ENCODE measurements at places on chromosomes 7 and 10. TPM values are rescaled to one million over a fixed set of nuclear protein-coding genes. Genes with fewer than 3 reads are reported as not detected.

Gene SLC13A1
- polyA plus RNA-seq = not detected

GRCh38 chr10:30494558-30494957, 60.6 kb downstream of the MAP3K8 start:
- DNase-seq = no peak

Gene VSTM2A
- polyA plus RNA-seq = not detected

- DNase-seq = peak; percentile 73
Measured at GRCh38 chr7:116588225-116588624, 63.4 kb downstream of the CAV1 start.

DNA sequence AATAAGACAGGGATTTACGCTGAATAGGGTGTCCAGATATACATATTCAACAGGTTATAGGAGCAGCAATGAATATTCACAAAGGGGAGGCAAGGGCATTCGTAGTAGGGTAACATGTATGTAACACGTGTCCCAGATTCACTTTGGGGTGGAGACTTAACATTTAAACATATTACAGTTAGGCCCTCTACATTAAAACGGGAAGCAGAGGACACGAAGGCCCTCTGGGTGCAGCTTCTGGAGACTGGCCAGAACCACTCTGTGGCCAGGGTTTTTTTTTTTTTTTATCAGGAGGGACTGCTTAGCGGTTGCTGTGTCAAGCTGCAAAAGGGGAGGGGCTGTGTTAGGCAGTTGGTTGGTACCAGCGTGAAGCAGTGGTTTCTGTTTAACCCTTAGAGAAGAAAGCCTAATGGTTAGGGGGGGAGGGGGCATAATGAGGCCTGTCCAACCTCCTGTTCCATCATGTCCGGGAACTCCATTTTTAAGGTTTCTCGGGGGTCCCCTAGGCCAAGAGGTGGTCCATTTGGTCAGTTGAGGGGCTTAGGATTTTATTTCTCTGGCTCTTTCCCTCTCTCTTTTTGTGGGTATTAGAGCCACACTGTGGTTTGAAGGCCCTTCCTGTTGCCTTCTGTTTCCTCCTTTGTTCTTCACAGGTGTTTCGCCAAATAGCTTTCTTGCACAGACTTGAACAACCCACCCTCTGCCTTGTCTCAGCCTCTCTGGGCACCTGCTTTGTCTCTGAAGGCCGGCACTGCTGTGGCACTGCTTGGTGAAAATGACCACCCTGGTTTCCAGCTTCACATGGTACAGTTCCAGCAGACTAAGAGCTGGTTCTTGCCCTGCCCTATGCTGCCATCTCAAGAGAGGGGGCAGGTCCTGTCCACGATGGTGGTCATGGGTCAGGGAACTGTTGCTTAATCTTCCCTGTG, 26.4 kb downstream of the PRF1 start:
- DNase-seq = peak; percentile 66

Gene GRID2IP
- not detected for polyA plus RNA-seq

DNA sequence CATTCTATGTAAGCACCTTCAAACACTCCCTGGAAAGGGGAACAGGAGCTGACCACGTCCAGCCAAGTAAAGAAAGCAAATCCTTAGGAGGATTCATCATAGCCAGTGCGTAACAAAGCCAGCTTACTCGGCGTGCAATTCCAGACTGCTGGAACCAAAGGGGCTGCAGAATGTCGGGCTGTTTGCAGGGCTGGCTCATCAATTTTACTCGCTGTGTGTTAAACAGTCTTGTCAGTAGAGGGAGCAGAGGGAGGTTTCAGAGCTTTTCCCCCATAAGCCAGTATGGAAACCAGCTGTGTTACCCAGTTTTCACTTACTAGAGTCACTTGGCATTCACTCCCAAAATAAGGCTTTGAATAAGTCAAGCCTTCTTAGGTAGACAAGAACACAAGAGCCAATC, 127.1 kb downstream of the KMT2E start:
- DNase-seq = peak; percentile 68

DNA sequence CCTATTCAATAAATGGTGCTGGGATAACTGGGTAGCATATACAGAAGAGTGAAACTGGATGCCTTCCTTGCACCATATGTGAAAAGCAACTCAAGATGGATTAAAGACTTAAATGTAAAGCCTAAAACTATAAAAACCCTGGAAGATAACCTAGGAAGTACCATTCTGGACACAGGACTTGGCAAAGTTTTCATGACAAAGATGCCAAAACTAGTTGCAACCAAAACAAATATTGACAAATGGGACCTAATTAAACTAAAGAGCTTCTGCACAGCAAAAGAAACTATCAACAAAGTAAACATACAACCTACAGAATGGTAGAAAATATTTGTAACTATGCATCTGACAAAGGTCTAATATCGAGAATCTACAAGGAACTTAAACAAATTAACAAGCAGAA, 129.1 kb upstream of the CTBP2 start:
- no peak for DNase-seq

GRCh38 chr7:36684954-36685353, 39.3 kb downstream of the AOAH start:
- no peak for DNase-seq

DNA sequence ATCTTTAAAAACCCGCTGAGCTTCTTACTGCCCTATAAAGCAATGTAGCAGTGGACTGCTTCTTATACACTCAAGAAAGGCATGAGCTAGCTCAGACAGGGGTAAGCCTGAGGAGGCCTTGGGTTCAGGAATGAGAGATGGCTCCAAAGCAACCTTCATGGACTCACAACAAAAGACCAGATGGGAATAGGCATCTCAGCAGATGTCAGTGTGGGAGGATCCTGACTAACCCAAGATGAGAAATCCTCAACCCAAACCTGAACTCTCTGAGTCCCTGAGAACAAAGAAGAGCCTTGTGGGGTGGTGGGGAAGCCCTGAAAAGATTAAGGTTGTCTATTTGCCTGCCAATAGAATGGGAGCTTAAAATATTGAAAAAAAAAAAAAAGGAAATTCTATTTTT, 807.4 kb downstream of the KCNMA1 start:
- DNase-seq = no peak

- no peak for DNase-seq
Measured at GRCh38 chr7:149720372-149721083, 52.9 kb downstream of the ZNF467 start.

GRCh38 chr10:124520558-124521428, 59.2 kb downstream of the LHPP start:
- peak; percentile 19 for DNase-seq

DNA sequence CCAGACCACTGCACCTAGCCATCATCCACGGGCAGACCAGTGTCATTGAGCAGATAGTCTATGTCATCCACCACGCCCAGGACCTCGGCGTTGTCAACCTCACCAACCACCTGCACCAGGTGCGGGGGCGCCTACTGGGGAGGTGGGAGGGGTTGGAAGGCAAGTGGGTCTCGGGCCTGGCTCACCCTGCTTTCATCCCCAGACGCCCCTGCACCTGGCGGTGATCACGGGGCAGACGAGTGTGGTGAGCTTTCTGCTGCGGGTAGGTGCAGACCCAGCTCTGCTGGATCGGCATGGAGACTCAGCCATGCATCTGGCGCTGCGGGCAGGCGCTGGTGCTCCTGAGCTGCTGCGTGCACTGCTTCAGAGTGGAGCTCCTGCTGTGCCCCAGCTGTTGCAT, 4.6 kb downstream of the NFKB2 start:
- DNase-seq = no peak

GRCh38 chr10:113572520-113573290, 19.9 kb downstream of the HABP2 start:
- DNase-seq = no peak

Gene ZNF485
- polyA plus RNA-seq = 1.8 TPM

GRCh38 chr10:74909670-74910069, 83.3 kb downstream of the KAT6B start:
- DNase-seq = peak; percentile 38

- no peak for DNase-seq
Measured at GRCh38 chr7:116468534-116468933, 31.0 kb upstream of the CAV2 start.

DNA sequence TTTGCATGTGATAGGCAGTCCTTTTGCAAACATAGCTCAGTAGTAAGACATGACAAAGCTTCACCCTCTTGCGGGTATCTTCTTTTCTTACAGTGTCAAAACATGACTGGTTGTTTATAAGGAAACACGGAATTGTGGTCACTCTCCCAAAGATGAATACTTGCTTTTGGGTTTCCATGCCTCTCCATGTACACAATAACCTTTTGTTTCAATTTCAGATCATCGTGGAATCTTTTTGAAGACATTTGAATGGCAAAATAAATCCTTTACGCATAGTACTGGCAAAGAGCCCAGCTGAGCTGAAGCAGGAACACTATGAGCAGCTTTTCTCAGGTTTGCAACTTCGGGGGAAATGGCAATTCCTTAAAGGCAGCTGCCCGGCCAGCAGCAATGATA, 156.8 kb upstream of the FRMD4A start:
- peak; percentile 52 for DNase-seq

Gene SH2D4B
- polyA plus RNA-seq = not detected

DNA sequence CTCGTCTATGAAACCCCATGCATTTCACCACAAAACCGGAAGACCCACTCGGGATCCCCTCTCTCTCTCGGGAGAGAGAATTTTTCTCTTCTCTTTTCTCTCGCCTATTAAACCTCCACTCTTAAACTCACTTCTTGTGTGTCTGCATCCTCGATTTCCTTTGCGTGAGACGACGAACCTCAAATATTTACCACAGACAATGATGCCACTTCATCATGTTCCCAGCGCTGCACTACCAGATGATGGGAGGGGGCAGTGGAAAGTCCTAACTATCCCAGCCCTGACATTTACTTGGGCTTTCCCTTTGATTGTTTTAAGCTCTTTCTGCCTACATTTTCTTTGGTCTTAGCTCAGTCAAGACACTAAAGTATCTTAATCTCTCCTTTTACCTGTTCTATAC, 906.7 kb downstream of the GRID1 start:
- no peak for DNase-seq

DNA sequence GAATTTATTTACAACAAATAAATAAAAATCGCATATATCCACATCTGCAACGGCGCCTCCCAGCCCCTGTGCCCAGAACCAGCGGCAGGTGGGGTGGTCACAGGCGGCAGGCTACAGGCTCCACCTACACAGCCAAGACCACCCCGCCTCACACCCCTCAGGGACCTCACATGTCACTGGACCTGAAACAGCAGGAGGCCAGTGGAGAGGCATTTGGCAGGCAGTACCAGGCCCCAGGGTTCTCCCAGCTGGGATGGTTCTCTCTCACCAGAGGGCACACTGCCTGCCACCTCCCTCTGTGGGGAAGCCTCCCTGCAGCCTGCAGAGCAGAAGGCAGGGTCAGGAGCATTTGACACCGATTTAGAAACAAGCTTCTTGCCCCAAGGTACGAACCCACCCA, 81.5 kb downstream of the MAD1L1 start:
- no peak for DNase-seq

- DNase-seq = no peak
Measured at GRCh38 chr7:98282703-98283102, 1.2 kb downstream of the BRI3 start.

Gene CYP3A4
- not detected for polyA plus RNA-seq

DNA sequence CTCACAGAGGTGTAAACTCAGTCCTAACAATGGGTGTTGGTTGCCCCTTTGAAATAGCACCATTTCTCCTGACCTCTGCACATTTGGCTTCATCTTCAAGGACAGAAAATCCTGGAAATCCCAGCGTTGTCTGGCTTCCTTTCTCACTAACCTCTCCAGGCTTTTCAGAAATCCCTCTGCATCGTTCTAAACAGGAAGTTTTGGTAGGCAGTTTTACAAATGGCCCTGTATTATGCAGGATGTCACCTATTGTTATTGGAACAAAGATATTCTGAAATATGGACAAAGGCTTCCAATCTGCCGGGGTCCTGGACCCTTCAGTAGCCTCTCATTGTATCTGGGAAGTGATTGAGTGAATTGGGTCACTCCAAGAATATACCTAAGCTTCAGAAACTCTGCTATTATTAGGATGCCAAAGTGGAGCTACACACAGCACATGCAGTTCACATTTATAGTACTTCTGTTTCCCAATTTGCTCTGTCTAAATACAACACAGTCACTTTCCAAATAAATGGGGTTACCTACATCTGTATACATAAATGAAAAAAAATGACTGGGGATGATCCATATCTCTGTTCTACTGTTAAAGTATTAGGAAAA, 134.8 kb upstream of the KLF6 start:
- no peak for DNase-seq

- no peak for DNase-seq
Measured at GRCh38 chr7:83684928-83685327, 36.0 kb upstream of the SEMA3E start.

GRCh38 chr7:138661069-138661635, 40.0 kb downstream of the SVOPL start:
- DNase-seq = no peak

GRCh38 chr10:88116481-88116880, 253.1 kb downstream of the PTEN start:
- DNase-seq = peak; percentile 79

Gene PIP
- not detected for polyA plus RNA-seq

Gene CACNB2
- 0.70 TPM for polyA plus RNA-seq

- peak; percentile 91 for DNase-seq
Measured at GRCh38 chr10:22340329-22341189, 4.7 kb upstream of the SPAG6 start.

DNA sequence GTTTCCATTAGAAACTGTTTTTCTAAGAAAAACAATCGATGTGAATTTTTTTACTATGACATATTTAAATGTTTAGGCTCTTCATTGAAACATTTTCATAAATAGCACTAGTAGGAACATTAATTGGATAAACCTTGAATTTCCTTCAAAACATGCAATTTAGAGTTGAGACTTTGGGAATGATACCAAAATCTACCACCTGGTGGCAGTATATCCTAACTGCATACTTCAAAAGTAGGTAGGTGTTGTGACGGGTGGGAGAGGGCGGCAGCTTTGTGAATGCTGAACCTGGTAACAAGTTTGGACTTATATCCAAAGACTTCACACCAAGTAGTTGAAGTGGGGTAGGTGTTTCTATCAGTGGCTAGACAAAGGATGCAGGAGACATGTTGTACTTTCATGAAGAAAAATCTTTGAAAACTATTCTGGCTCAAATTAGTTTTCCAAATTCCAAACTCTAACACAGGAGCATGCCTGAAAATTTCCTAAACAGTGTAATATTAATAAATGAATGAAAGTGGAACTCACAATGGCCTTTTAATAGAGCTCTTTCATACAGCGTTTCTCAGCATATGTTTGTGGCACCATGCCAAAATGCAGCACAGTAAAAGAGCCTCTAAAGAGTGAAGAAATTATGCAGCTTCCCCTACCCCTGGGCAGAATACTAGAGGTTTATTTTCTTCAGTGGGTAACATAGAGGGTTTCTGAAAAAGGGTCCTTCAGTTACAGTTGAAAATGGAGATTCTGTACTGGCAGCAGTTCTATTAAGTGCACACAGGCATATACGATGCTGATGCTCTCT, 201.0 kb upstream of the TPK1 start:
- DNase-seq = peak; percentile 2

DNA sequence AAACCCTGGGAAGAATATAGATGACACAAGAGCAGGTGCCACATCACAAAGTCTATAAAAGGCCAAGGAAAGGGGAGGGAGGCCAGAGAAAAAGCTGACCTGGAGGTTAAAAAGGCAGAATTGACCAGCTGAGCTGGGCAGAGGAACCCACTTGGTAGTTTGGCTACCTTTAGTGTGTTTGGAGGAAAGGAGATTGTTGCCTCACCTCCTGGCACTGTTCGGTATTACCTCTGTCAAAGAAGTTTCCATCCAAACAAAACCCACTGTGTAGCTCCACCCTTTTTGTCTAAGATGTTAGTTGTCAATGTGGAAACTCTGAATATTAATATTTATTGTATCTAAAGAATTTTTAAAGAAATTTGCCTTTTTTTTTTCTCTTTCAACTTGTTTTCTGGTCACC, 23.4 kb downstream of the ENTPD7 start:
- DNase-seq = peak; percentile 28
